Activated CD4-positive, alpha-beta T cell treated with anti-CD3 and anti-CD28 coated beads for 1 hour (primary cell): ENCODE measurements at places on chromosomes 7 and 10.

GRCh38 chr10:12812571-12812970, 188.9 kb downstream of the CCDC3 start:
- no peak for DNase-seq

DNA sequence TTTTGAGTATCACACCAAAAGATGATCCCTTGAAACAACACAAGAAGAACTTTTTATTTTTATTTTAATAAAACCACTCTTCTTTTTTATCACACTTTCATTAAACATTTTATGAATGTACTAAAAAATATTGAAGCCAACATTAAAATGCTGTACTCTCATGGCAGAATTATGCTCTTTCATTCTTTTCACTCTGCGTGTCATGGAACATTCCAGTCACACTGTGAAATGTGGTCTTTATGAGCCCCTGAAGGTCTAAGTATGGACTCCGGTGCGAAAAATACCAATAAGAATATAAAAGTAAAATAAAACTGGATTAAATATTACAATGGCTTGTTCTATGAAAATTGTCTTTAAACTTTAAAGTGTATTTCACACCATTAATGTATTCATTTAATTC, 148.4 kb downstream of the TMEM26 start:
- DNase-seq = no peak

DNA sequence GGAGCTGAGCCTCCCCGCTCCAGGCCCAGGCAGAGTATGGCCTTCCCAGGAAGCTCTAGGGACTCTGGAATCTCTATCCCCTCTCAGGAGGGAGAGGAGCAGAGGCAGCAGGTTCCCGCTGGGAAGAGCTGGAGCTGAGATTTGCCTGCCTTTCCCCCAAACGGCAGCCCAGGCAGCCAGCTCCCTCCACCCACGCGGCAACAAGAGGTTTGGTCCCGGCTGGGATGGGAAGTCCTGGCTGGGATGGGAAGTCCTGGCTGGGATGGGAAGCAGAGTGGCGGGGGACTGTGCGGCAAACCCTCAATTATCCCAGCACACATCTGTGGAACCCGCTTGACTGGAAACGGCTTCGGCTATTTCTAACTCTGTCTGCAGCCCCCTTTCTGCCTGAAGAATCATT, 223.0 kb downstream of the ELFN1 start:
- DNase-seq = no peak

- DNase-seq = no peak
These were observed 98.9 kb upstream of the IL6 start for GRCh38 chr7:22628112-22628511.

- DNase-seq = no peak
These were observed 81.4 kb downstream of the MALSU1 start for GRCh38 chr7:23380556-23380955.

- no peak for DNase-seq
These were observed 184.7 kb downstream of the MAD1L1 start for GRCh38 chr7:2048006-2048405.

GRCh38 chr7:135558881-135559280, 1.2 kb downstream of the NUP205 start:
- DNase-seq = no peak

GRCh38 chr7:151368136-151368571, 26.5 kb downstream of the NUB1 start:
- DNase-seq = peak; percentile 57
